ENCODE measurements at places on chromosomes 4 and X.

DNA sequence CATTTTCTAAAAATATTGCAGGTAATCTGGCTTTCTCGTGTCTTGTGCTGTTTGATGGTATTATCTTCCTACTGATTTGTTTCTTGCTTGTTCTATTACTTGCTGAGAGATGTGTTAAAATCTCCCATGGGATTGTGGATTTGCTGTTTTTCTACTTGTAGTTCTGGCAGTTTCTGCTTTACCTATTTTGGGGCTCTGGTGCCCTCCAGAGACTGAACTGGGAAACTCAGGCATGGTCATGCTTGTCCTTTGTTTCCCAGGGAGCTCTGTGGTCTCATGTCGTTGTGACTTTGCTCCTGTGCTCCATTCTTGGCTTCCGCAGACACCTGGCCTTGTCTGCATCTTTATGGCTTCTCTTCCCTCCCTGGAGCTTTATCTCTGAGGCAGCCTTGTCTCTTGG lies 39.5 kb downstream of the NSD2 start:
- no peak for ATAC-seq

- no peak for ATAC-seq
Measured at GRCh38 chr4:16969696-16970135, 71.3 kb upstream of the LDB2 start.

- ATAC-seq = no peak
Measured at GRCh38 chr4:162847945-162848549, 318.6 kb downstream of the NAF1 start.

- ATAC-seq = no peak
Measured at GRCh38 chr4:127555106-127555505, 77.7 kb upstream of the INTU start.

- ATAC-seq = no peak
Measured at GRCh38 chr4:20217521-20217920, 34.2 kb upstream of the SLIT2 start.

DNA sequence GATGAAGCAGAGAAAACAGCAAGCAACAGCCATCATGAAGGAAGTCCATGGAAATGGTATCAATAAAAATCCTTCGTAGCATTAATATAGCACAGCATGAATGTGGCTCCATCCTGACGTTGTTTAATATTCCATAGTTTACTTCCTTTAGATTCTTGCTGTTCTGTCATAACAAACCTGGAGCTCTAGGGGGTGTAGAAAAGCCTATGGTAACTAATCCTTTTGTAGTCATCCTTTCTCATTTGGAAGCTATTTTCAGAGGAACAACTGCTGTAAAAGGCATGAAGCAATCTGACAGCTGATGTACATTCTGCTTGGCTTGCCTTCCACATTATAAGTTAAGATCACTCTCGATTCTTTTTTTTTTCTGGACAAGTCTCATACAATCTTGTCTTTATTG lies 914 bp downstream of the MYOZ2 start:
- ATAC-seq = no peak

DNA sequence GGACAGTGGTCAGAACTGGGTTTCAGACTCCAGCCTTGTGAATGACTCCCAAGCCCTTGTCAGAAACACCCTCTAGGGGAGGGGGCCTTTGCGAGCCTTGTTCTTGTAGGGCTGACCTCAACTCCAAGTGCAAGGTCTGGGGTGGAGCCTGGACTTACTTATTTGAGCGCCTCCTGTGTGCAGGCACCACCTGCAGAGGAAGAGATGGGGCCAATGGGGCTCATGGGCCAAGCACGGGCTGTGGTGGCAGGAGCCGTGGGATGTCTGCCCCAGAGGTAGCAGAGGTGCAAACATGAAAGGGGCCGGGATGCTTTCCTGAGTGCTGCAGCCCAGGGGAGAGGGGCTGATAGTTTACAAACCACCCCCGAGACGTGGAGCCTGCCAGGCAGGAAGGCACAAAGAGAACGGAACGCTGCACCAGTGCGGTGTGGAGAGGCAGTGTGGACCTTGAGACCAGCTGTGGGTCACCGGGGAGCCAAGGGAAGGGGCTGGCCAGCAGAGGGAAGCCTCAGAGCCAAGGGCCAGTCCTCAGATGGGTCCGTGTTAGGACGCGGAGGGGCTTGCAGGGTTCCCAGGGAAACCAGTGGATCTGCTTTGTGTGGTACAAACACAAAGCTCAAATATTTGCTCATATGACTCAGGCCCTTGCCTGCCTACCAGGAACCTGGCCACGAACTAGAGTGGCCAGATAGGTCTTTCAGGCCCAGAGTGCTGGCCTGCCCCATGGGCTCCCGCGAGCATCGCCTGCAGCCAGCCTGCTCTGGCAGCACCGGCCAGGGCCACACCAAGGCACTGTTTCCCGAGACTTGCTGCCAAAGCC lies 8.7 kb upstream of the TADA2B start:
- ATAC-seq = no peak

GRCh38 chr4:79334783-79335182 lies 8.9 kb upstream of the NAA11 start:
- ATAC-seq = no peak

- ATAC-seq = no peak
Measured at GRCh38 chr4:83151651-83152050, 37.1 kb upstream of the PLAC8 start.

DNA sequence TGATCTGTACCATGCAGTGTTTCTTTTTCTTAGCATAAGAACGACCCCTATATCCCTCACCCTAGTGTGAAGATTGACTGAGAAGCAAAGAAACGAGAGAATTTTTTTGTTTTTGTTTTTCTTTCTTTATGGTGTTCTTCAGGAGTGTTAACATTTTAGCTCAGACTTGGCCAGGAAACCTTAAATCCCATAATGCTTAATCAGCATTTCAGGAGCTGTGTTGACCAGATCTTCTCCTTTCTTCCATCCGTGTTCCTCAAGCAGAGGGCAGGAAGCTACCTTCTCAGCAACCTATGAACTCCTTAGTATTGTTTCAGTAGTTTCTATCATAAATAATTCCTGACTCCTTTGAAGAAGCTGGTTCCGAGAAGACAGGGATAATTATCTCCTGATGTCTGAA lies 1501.5 kb downstream of the STIM2 start:
- ATAC-seq = no peak

DNA sequence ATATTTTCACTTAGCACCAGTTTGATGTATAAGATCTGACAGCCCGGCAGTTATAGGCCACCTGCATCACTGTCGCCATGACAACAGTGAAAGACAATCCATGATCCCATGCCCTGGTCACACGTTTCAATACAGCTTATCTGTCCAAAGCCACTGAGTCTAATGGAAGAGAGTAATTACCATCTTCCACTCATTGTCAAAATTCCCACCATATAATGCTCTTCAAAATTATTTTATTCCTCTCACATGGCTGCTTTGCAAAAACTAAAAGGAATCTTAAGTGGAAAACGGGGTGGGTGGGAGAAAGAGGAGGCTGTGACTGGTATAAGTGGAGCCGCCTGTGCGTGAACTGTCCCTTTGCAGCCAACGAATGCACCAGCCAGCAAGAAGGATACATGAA lies 44.2 kb downstream of the MAML3 start:
- ATAC-seq = no peak
